ENCODE measurements at places on chromosomes 6 and 20.

GRCh38 chr6:132751306-132751705 is 6.4 kb downstream of the VNN2 start:
- no peak overlapping the region for H3K27ac ChIP-seq
- no peak for DNase-seq
- peaks cover 3% of the 10 kb centered on the region for H3K36me3 ChIP-seq
- H3K27me3 ChIP-seq = no peaks in the 10 kb centered on the region

DNA sequence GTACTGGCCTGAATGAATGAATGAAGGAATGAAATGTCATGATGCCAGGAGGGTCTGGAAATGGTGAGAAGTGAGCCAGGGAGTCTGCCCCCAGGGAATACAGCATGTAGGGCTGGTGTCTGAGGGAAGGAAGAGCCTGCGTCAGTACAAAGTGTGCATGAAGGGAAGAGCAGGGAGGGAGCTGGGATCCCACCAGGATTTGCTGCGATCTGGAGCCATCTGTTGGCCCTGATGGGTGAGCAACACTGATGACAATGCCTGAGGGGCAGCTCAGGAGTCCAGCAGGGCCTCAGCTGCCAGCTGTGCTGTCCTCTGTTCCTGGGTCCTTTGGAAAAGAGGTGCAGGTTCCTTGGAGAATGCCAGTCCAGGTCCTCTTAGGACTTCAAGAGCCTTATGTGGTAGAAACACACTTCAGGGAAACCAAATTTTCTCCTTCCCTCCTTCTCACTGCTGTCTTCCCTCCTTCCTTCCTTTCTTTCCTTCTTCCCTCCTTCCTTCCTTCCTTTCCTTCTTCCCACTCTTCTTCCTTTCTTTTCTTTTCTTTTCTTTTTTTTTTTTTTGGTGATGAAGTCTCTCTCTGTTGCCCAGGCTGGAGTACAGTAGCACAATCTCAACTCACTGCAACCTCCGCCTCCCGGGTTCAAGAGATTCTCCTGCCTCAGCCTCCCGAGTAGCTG is 11.5 kb downstream of the BPI start:
- H3K27ac ChIP-seq = no peak overlapping the region
- DNase-seq = no peak
- H3K27me3 ChIP-seq = peaks cover 9% of the 10 kb centered on the region

- H3K36me3 ChIP-seq = no peaks in the 10 kb centered on the region
- no peaks in the 10 kb centered on the region for H3K27me3 ChIP-seq
- no peak overlapping the region for H3K4me3 ChIP-seq
- no peak overlapping the region for H3K27ac ChIP-seq
Measured at GRCh38 chr6:73104921-73105320, 120.4 kb downstream of the KHDC1L start.

- no peak overlapping the region for H3K4me3 ChIP-seq
Measured at GRCh38 chr6:132768051-132768517, 10.4 kb upstream of the VNN2 start.

GRCh38 chr6:127403636-127404035 is 55.6 kb downstream of the KIAA0408 start:
- no peaks in the 10 kb centered on the region for H3K4me1 ChIP-seq
- H3K4me3 ChIP-seq = no peak overlapping the region
- no peak for DNase-seq
- no peaks in the 10 kb centered on the region for H3K27me3 ChIP-seq
- no peaks in the 10 kb centered on the region for H3K36me3 ChIP-seq

DNA sequence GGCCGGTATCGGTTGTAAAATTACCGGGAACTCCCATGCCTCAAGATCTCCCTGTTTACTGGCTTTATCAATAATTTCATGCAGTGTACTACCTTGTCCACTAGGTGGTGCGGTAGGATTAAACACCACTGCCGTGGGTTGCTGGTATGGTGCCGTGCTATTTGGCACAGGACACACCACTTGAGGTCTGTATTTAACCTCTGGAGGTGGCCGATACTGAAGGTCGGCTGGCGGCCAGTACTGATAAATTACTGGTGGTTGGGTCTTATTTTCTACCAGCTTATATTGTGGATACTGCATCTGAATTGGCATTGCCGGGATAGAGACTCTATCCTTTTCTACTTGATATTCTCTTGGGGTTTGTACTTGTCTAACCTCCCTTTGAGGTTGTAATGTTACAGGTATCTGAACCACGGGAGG is 14.3 kb upstream of the PTCRA start:
- no peaks in the 10 kb centered on the region for H3K36me3 ChIP-seq
- H3K27ac ChIP-seq = no peak overlapping the region
- DNase-seq = peak; percentile 52
- peaks cover 7% of the 10 kb centered on the region for H3K4me1 ChIP-seq
- H3K27me3 ChIP-seq = no peaks in the 10 kb centered on the region
- no peak overlapping the region for H3K4me3 ChIP-seq

Measured in T-helper 17 cell (primary cell).